ENCODE measurements at places on chromosomes 5 and 9.

DNA sequence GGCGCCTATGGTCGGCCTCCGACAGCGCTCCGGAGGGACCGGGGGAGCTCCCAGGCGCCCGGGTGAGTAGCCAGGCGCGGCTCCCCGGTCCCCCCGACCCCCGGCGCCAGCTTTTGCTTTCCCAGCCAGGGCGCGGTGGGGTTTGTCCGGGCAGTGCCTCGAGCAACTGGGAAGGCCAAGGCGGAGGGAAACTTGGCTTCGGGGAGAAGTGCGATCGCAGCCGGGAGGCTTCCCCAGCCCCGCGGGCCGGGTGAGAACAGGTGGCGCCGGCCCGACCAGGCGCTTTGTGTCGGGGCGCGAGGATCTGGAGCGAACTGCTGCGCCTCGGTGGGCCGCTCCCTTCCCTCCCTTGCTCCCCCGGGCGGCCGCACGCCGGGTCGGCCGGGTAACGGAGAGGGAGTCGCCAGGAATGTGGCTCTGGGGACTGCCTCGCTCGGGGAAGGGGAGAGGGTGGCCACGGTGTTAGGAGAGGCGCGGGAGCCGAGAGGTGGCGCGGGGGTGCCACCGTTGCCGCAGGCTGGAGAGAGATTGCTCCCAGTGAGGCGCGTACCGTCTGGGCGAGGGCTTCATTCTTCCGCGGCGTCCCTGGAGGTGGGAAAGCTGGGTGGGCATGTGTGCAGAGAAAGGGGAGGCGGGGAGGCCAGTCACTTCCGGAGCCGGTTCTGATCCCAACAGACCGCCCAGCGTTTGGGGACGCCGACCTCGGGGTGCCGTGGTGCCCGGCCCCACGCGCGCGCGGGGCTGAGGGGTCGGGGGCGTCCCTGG lies 561 bp downstream of the DAPK1 start:
- no peak for DNase-seq

- DNase-seq = no peak
Measured at GRCh38 chr9:137480686-137481683, 21.9 kb upstream of the NSMF start.

GRCh38 chr9:14608540-14608939 lies 84.7 kb downstream of the ZDHHC21 start:
- DNase-seq = no peak

- no peak for DNase-seq
Measured at GRCh38 chr9:108786901-108787689, 68.7 kb downstream of the ACTL7B start.

- no peak for DNase-seq
Measured at GRCh38 chr9:79764374-79764773, 192.6 kb downstream of the TLE4 start.

DNA sequence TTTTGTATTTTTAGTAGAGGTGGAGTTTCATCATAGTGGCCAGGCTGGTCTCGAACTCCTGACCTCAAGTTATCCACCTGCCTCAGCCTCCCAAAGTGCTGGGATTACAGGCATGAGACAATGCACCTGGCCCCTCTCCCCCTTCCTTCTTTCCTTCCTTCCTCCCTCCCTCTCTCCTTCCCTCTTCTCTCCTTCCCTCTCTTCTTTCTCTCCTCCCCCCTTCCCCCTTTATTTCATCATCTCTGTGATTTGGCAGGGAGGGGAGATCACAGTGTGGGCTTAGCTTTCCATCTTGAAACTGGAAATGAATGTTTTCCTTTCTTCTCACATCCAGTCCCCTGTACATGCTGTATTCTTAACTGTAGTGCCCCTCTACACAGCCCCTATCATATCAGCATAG lies 12.7 kb downstream of the RHOBTB3 start:
- DNase-seq = no peak

GRCh38 chr5:1468247-1468612 lies 23.0 kb upstream of the SLC6A3 start:
- DNase-seq = no peak

DNA sequence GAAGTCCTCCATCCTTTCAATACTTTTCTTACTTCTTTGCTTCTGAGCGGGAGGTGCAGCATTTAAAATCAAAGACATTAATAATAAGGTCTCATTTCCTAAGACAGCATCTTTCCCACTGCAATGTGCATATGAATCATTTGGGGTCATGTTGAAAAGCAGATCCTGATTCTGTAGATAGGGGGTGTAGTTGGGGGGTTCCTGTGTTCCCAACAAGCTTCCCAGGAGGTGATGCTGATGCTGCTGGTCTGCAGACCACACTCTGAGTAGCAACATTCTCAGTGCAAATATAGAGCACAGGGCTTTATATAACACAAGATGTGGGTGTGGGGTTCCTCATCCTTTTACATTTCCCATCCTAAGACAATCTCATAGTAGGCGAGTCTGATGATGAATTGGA lies 126.5 kb upstream of the PALM2AKAP2 start:
- no peak for DNase-seq

- DNase-seq = no peak
Measured at GRCh38 chr9:133075925-133076630, 14.3 kb downstream of the CEL start.

GRCh38 chr9:84919440-84919839 lies 249.9 kb downstream of the NTRK2 start:
- DNase-seq = no peak

DNA sequence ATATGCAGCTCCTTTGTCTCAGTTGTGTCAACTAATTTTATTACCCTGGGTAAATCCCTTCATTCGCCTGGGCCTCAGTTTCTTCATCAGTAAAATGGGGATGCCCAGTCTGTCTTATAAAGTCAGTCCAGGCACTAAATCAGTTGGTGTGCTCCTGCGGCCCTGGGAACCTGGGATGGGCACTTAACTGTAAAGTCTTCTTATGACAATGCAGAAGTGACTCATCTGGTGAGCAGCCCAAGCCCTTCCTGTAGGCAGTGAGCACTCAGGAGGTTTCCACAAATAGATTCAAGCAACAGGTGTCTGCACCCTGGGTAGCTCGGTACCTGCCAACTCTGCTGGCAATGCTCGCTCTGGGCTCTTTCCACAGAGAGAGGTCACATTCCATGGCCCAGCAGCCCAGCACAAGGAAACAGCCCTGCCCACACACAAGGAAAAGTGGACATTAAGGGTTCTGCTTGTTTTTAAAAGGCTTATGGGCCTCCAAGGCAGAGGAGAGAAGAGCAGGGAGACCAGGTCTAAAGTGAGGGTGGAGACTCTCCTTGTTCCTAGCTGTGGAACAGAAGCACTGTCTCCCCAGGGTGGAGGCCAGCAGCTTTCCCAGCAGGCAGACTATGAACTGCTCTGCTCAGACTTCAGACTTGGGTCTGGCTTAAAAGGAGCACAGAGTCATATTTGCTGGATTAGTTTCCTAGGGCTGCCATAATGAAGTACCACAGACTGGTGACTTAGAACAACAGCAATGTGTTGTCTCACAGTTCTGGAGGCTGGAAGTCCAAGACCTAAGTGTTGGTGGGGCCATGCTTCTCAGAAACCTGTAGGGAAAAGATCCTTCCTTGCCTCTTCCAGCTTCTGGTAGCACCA lies 89.7 kb upstream of the ADRA1B start:
- no peak for DNase-seq

GRCh38 chr5:146667633-146668272 lies 151.8 kb upstream of the GPR151 start:
- no peak for DNase-seq

DNA sequence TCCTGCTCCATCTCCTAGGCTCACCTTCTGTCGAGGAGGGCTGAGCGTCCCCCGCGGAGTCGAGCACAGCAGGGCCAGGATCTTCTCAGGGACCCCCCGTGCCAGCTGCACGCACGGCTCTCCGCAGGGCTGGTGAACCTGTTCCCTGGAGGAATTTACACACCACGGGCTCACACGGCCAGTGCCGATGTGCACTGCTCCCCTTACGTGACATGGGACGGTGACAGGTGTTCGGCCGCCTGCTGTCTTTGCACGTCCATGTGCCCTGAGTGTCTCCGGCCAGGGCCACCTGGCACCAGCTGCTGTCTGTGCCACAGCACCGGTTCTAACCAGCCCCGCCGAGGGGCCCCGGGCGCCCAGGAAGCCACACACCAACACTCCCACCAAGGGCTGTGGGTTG lies 8.7 kb upstream of the AGPAT2 start:
- no peak for DNase-seq

DNA sequence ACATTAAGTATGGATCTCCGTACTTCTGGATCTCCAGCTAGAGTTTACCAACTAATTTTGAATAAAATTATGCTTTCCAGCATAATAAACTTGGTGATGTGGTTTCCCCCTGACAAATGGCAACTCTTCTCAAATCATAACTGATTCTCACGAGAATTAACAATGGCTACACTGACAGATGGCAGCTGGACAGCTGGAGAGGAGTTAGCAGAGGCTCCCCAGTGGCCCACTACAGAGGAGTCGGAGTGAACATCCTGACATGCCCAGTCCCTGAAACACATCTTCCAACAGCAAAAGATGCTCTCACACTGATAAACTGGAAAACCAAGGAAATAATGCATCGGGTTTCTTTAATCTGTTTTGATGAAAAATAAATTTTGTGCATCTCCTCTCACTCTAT lies 239.6 kb downstream of the MAN2A1 start:
- no peak for DNase-seq

GRCh38 chr5:6404129-6404528 lies 25.8 kb upstream of the MED10 start:
- DNase-seq = no peak

GRCh38 chr5:38979535-38979934 lies 94.7 kb downstream of the RICTOR start:
- no peak for DNase-seq

DNA sequence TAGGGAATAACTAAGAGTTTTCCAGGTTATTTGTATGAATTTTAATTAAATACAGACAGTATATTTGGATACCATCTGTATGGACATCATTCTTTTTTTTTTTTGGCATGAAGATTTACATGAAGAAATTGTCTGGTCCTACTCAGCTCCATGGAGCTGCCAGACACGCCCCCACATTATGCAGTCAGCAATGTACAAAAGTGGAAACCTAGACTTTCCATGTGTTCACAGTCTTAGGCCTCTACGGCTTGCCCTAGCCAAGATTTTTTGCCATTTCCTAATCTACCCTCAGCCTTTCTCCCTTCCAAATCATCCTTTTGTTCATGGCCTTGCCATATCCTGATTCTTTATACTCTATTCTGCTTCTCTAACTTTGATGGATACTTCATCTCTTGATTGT lies 207.1 kb downstream of the SGCD start:
- DNase-seq = no peak

DNA sequence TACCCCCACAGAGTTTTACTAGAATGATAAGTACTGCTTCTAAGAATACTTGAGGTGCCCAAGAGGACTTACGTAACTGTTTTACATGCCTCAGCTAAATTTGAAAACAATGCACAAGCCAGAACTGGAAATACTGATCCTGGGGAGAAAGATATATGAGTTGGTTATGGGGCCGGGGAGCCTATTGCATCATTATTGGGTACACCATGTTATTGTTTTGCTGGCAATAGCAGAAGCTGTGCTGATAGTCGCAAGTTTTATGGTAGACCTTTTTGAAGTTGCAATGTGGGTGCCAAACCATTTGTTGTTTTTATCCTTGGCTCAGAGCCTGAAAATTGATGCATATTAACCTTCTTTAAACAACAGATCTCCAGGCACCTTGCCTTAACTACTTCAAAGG lies 108.4 kb upstream of the DHFR start:
- DNase-seq = no peak

- DNase-seq = peak; percentile 64
Measured at GRCh38 chr9:124852829-124853531, at the start of gene WDR38. TSS of gene WDR38 (plus strand) at chr9:124853460. CDS start at chr9:124853532, 72 bp downstream.

- no peak for DNase-seq
Measured at GRCh38 chr5:92599217-92599810, 981.7 kb downstream of the NR2F1-AS1 start.

DNA sequence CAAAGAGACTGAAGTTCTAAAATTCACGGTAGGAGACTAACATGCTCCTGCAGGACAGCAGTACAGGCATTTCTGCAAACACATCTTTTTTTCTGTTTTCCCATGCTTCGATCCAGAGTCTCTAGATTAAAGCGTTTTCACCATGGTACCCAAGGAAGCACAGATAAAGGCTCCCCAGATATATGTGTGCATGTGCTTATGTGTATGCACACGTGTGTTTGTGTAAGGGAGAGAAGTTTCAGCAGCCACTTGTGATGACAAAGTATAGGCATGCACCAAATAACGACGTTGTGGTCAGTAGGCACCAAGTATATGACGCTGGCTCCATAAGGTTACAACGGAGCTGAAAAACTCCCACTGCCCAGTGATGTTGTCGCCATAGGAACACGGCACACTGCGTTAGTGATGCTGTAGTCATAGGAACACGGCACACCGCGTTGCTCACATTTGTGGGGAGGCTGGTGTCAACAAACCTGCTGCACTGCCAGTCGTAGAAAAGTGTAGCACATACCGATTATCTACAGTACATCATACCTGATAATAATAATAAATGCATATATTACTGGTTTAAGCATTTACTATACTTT lies 21.7 kb downstream of the MED10 start:
- DNase-seq = no peak

DNA sequence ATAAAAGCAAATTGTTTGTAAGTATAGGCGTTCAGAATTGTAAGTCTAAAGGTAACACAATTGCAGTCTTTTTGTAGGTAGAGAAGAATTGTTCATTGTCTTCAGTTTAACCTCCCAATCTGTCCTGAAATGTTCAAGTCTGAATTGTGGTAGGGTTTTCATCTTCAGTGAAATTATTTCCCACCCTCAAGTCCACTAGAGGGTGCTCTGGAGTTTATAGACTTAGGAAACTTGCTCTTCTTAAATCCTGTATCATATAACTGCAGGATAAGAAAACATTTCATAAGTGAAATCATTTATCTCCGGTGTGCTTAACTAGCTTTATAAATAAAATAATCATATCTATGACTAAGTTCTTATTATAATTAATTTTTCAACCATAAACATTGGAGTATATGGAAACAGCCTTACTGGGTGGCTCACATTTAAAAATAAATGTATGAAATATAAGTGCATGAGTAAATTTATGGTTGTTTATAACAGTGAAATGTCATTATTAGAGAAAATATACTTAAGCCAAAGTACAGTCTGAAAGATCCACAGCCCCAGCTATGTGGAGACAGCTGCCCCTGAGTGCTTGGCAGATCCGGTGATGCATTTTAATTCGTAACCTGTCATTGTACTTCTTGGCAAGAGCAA lies 182.4 kb upstream of the OTULINL start:
- DNase-seq = no peak

GRCh38 chr5:149457393-149457763 lies 78.3 kb upstream of the IL17B start:
- DNase-seq = no peak

DNA sequence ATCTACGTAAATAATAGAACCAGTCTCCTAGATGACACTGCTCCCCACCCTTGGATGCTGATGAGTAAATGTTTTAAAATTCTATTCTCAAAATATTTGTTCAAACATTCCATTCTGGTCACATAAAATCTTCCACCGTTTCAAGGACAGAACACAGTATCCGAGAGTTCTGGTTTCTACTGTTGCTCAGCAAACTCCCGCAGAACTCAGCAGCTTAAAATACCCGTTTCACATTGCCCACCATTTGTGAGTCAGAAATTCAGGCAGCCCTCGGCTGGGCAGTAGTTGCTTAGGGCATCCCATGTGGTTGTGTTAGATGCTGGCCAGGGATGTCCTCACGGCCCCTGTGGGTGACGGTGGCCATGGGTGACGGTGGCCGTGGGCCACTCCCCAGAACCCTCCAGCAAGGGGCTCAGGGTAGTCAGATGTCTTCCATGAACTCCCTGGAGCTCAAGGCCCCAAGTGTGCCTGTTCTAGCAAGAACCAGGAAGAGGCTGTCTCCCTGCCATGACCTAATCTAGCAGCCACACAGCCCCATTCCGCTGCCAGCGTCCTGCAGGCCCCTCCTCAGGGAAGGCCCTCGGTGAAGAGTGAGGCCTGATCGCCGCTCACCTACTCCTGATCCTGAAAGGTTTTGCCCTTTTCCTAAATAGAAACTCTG lies 17.4 kb downstream of the MGAT1 start:
- no peak for DNase-seq

GRCh38 chr5:171314728-171315385 lies 5.8 kb downstream of the TLX3 start:
- no peak for DNase-seq
